T follicular helper cell (primary cell): ENCODE measurements at places on chromosomes 4 and X.

GRCh38 chrX:102067966-102068723 lies 57.3 kb upstream of the TCEAL2 start:
- no peak for DNase-seq

- DNase-seq = no peak
Observed at GRCh38 chr4:76772498-76773106, 125.3 kb downstream of the SOWAHB start.

DNA sequence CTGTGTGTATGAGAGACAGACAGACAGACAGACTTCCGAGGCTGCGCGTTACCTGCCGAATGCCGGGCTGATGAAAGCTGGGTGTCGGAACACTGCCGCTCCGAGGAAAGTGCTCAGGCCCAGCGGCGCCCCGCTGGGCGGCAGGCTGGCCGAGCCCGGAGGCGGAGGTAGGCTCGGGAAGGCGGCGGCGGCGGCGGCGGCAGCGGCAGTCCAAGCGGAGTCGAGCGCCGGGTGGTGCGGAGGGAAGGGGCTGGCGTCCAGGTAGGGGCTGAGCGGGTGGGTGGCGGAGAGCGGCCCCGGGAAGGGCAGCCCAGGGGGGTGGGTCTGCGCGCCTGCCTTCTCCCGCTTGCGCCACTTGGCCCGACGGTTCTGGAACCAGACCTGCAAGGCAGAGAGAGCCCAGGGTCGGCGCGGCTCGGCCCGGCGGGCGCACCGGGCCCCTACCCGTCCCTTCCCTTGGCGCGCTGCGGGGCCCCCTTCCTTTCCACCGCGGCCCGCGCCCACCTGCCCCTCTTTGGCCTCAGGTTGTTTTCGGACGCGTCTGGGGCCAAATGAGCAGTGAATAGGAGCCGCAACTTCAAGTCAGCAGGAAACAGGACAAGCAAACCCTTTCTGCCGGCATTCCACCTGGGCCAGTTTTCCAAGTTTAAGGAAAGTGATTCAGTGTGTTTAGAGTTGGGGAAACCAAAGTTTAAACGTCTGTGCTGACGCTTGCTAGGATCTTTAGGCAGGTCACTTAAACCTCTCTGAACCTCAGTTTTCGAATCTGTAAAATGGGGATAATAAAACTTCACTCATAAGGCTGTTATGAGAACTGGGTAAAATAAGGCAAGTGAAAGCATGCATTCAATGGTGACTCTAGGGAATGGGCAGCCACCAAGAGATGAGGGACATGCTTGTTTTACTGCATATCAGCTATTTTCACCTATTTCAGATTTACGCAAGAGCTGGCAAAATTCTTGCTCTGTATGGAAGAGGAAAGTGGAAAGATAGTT lies 8.4 kb downstream of the ARX start:
- no peak for DNase-seq

DNA sequence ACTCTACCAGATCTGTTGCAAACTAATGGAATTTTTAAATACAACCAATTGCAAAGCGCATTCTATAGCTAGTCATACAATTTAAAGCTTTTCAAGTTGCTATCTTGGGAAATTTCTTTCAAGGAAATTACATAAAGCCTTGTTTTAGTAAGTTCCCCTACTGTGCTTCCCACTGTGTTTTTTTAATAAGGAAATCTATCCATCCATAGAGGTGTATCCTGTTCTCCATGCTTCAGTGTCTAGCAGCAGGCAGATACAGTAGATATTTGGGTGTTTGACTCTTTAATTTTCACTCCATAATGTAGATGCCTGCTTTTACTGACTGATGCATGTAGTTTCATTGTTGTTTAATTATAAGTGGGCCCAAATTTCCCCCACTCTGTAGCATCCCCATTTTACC lies 171.6 kb upstream of the POU3F4 start:
- DNase-seq = no peak

- no peak for DNase-seq
Observed at GRCh38 chr4:76622717-76623116, 187.7 kb downstream of the SHROOM3 start.

DNA sequence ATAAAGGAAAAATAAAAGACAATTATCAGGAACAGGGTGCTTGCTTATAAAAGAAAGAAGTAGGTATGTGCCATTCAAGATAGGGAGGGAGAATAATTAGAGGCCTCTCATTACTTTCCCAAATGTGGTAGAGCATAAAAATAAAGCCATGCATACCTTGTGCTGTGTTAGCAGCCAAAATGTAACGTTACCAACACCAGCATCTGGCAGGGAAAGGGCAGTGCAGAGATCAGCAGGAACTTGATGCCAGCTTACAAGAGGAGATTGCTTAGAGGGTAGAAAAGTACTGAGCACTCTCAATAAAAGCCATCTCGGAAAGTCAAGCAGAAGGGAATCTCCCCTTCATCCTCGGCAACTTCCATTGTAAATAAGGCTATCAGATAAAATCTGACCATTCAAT lies 195.6 kb downstream of the RASL11B start:
- DNase-seq = no peak

DNA sequence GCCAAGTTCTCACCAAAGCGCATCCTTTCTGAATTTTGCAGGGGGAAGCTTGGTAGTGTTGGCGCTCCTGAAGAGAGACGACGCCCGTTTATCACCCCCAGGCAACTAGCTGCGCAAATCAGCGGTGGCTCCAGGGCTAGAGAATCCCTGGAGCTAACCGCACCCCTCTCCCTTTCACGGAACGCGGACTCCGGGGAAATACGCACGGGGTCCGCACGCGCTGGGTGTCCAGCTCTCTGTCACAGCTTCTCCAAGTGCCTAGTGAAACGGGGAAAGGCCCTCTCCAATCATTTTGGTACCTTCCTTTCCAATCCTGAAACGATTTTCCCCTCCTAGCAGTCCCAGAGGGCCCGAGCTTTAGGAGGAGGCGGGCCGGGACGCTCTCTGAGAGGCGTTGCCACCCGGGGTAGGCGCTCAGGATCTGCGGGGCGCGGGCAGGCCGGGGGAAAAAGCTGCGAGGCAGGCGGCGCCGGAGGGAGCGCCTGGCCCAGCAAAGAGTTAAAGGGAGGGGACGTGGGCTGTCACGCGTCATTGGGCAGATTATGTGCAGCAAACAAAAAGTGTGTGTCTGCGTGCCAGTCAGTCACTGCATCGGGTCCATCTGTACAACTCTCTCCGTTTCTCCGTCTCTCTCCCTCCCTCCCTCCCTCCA lies at the start of gene PRDM8:
PRDM8 (plus strand) TSS at position 582 of the 652 bp plus-strand sequence. CDS start 2,578 bp downstream, outside the sequence.
- peak; percentile 34 for DNase-seq

- DNase-seq = no peak
Observed at GRCh38 chr4:179110356-179110755, 1668.1 kb upstream of the AGA start.

DNA sequence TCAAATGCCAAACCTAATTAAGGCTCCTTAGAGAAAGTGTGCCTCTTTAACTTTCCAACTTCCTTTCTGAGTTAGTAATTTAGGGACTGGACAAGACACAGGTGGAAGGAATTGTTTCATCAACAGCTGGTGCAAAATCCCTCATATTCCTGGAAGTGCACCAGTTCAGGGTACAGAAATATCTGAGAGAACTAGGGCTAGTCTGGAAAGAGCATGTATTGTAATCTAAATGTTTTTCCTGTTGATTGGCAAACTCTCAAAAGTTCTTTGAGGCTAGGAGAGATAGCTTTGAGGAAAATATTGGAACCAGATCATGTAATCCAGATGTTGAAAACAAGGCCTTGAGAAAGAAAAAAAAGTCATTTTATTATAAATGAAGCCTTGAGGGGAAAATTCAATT lies 98.1 kb upstream of the C1GALT1C1 start:
- DNase-seq = no peak

GRCh38 chr4:94442251-94442650 lies 9.5 kb upstream of the PDLIM5 start:
- no peak for DNase-seq

- no peak for DNase-seq
Observed at GRCh38 chrX:13428053-13428786, 108.4 kb upstream of the ATXN3L start.

- no peak for DNase-seq
Observed at GRCh38 chr4:185754961-185755360, 57.0 kb downstream of the SORBS2 start.

DNA sequence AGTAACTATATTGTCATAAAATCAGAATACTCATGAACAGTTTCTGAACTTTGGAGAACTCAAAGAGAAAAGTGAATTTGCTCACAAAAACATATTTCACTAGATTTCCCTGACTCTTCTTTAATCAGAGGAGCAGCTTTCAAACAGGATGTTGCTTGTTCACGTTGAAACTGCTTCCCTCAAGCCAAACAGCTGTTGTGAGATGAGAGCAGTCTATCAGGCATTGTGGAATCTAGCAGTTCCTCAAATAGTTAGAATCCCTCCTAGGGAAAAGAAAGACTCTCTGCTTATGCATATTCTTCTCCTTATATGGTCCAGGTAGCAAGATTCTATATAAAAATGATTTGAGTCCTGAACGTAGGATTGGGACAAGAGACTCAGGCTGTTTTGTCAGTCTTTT lies 1012.1 kb downstream of the FAM133A start:
- DNase-seq = no peak

DNA sequence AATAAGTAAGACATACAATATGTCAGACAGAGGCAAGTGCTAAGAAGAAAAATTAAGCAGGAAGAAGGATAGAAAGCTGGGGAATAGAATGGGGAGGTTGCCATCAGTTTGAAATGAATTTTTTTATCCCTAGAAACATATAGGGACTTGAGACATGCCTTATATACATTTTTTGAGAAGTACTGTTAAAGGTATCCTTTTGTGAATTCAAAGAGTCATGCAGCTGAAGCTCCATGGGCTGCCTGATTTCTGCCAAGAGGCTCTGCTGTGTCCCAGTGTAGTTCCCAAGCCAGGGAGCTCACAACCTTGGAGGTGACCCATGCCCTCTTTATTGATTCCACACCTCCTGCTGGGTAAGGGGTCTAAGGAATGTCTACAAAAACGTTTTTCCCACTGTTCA lies 564.6 kb upstream of the DIPK2B start:
- no peak for DNase-seq

- DNase-seq = no peak
Observed at GRCh38 chr4:78669453-78669852, 106.7 kb upstream of the BMP2K start.

DNA sequence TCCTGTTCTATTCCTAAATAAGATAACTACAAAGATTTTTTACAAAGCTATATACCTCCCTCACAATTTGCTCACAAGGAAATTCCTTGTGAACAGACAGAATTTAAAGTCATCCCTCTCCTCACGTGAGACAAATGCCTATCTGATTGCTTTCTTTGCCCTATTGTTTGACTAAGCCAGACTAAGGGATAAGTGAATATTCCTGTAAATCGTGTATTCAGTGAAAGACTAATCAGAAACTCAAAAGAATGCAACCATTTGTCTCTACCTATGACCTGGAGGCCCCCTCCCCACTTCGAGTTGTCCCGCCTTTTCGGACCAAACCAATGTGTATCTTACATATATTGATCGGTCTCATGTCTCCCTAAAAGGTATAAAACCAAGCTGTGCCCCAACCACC lies 15.3 kb upstream of the ZBTB33 start:
- DNase-seq = no peak

GRCh38 chrX:15160558-15161095 lies 109.3 kb downstream of the ASB9 start:
- DNase-seq = no peak

DNA sequence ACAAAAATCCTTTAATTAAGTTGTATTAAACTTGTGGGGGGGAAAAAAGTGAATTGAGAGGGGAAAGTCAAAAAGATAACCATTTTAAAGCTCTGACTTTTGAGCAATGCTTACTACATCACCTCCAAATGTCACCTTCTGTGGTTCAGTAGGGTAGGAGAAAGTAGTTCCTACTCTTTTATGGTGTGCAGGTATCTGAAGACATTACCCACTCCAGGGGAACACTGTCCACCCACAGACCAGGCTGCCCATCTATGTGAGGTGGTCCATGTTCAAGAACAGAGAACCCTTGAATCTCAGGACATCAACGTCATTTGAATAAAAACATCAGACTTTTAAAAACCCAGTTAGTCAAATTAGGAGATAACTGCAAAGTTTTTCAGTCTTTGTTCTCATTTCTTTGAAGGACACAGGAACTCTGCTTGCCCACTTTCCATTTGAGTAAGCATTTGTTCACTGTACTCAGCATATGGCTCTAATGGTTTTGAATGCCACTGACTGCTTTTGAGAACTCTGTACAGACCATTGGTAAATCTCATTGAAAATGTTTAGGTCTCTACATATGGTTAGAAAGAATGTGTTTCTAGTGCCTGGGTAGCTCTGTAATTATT lies 18.4 kb downstream of the NMU start:
- DNase-seq = no peak

DNA sequence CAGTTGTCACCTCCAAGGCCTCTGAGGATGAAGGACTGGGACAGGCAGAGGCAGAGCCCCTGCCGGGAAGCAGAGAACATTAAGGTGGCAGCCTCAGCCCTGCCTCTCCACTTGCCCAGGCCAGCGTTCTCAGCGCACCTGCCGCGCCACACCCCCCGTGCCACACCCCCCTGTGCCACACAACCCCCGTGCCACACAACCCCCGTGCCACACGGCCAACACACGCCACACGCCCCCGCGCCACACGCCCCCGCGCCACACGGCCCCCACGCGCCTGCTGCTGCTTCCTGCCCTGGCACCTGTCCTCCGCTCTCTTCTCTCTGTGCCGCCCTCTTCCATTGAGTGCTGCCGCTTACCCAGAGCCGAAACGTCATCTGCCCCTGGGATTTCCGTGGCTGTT lies 58.0 kb upstream of the ZFP42 start:
- no peak for DNase-seq

DNA sequence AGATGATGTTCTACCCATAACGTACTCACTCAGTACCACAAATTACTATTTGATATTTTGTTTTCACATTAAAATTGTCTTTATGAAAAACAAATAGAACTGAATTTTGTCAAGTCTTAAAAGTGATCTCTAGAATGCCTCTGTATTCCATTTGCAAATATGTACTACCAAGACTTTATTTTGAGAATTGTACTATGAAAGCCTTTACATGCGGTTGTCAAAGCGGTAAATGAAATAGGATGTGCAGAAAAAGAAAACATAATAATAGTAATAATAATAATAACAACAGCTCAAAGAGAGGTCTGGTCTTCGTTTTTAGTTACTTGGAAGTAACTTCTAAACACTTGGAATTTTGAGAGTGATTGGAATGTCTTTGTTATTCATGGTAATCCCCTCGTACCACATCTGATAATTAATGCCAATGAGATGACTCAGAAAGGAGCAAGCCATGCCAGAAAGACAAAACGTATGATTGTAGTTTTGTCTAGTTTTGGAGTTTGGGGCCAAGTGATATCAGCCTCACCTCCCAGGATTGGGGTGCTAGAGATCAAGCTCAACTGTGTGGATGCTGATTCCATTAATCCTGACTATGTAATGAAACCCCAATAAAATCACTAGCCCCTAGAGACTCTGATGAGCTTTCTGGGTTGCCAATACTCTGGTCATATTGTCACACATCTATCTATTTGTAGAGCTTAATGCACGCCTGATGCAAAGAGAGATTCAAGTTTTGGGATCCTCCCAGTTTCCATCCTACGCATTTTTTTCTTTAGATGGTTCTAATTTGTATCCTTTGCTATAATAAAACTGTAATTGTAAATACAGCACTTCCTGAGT lies 20.2 kb upstream of the CTSO start:
- no peak for DNase-seq

DNA sequence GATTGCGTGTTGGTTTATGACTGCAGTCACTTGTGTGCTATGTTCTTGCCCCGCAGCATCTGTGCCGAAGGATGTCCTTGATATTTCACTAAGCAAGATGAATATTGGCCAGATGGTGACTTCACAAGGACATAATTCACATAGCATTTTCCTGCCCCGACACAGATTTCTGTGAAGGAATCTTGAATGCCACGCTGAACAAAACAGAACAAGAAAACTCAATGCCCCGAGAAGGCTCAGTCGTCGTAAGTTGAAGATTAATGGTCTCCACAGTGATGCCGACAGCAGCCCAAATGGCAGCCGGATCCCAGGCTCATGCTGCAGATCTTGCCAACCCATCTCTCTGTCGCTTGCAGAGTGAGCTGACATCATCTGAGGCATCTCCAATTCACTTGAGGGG lies 145.9 kb downstream of the CPEB2 start:
- DNase-seq = no peak
